ENCODE measurements at places on chromosomes 16 and 17.
A peak's percentile ranks its signal among the peaks of the same experiment; 100 is the strongest.

- ATAC-seq = no peak
Measured at GRCh38 chr17:34146440-34147043, 108.5 kb upstream of the CCL2 start.

GRCh38 chr16:28546626-28547025 is 7.1 kb upstream of the SGF29 start:
- no peak for ATAC-seq

DNA sequence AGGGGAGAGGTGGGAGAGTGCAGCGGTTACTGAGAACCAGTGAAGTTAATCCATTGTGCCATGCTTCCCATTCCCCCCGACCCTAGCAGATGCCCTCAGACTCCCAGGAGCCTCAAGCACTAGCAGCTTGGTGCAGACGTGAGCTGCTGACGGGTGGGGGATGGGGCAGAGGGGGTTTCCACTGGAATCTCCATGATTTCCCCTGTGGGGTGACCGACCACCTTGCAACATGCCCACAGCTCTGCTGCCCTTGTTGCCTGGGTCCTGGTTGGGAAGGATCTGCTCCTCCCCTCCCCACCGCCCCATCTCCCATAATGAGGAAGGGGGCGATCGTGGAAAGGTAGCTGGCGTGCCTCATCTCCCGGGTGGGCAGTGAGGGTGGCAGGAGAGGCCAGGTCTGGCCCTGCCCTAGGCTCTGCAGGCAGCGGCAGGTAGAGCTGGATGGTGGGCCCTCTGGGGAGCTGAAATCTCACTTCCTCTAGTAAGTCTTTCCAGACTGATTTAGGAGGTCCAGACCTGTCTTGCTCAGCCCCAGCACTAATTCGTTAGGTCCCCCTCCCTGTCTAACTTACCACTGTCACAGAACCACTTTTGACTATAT is 9.6 kb downstream of the FLOT2 start:
- ATAC-seq = no peak

- no peak for ATAC-seq
Measured at GRCh38 chr17:57607553-57608120, 137.5 kb downstream of the CCDC182 start.

GRCh38 chr16:89017543-89018281 is 40.7 kb upstream of the CBFA2T3 start:
- no peak for ATAC-seq

GRCh38 chr16:76748461-76749348 is 442.3 kb upstream of the MON1B start:
- ATAC-seq = no peak

DNA sequence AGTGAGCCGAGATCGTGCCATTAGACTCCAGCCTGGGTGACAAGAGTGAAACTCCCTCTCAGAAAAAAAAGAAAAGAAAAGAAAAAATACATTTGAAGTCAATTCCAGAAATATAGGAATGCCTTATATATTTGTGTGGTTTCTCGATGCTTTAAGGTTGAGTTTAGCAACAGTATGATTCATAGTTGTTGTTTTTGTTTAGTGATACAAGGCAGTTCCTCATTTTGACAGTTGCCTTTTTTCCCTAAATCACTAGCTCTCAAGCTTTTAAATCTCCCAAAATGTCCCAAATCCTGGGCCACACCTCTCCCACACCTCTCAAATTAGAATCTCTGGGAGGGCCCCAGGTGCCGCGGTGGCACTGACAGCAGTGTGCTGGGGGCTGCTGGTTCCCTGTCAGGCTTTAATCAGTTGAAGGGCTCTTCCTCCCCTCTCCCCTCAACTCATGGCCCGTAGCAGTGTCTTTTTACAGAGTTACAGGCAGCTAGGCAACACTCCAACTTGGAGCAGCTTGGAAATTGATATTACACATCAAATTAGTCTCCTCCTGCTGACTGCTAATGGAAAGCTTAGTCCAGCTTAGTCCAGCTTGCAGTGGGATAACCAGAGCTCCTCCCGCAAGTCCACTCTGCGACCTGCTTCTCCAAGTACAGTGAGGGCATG is 58.4 kb downstream of the EPN2 start:
- no peak for ATAC-seq

DNA sequence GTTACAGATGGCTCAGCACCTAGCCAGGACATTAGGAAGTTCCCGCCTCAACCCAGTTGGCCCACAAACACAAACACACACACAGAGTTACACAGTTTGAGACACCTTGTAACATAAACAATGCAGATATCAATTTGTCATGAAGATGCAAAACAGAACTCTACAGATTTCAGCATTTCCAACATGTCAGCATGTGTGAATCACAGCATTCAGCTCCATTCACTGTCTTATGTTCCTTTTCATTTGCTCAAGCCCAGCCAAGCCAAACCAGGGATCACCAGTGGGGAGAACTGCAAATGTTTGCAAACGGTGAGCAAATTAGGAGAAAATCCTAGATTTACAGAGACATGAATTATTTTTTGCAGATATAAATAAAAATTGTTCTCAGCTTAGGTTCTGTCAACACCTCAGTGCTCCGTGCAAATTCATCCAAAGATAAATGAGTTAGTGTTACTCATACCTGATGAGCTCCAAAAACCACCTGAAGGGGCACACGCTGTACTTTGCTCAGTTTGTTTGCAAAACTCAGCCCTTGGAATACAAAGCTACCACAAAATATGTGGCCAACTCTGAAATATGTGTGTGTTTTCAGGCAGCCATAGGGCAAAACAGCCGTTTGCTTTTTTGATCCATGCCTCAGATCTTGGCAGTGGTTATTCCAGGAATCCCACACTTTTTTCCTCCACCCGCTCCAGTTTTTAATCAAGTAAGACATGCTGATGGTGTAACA is 16.3 kb upstream of the COX10 start:
- no peak for ATAC-seq

DNA sequence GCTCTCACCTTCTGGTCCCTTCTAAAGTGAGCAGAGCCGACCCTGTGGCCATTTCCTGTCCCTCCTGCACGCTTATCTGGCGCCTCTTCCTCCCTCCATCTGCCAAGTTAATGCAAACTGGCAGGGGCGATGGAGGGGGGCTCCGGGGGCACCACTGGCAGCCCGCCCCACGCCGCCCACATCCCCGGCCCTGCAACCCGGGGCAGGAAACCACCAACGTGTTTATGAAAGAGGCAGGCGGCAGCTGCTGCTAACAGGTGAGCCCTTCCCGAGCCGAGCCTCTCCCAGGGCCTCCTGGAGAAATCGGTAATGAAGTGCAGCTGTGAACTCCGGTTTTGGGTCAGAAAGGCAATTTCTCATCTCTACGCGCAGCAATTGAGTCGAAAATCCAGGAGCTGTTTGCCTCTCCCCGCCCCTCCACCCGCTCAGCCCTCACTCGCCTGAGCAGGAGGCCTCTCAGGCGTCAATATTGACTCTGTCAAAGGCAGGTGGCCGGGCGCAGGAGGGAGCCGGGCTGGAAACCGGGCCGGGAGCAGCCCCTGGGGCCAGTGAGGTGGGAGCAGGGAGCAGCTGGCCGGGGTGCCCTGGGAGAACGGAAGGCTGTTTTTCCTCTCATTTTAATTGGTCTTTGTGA is 164.4 kb upstream of the GSE1 start:
- ATAC-seq = peak; percentile 36

DNA sequence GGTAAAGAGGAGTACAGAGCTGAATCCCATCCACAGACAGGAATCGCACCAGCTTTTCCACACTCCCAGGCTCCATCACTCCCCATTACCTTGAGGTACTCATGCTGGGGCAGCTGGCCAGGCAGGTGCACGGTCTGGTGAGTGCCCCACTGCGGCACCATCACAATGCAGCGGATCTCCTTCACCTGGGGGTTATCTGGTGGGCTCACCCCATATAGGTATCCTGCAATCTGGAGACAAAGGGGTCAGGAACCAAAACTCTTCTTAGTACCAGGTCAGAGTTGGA is 1.8 kb upstream of the RILP start:
- ATAC-seq = no peak

DNA sequence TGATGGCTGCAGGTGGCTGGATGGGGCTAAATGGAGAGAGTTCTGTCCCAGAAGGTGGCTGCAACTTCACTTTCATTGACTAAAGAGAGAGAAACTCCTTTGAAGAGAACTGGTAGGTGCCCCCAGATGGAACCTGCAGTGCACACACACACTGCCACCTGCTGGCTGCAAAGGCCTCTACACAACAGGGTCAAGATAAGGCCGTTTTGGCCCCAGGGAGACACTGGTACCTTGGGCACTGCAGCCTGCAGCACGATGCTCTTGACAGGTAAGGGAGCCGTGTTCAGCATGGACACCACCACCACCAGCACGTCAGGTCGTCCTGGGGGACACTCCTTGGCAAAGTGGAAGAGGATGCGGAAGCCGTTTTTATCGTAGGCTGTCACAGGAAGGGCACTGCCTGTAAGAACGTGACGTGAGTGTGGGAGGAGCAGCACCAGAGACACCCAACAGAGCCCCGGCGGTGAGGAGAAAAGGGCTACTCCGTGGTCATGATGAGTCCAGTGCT is 22.7 kb downstream of the GGA3 start:
- peak; percentile 71 for ATAC-seq

DNA sequence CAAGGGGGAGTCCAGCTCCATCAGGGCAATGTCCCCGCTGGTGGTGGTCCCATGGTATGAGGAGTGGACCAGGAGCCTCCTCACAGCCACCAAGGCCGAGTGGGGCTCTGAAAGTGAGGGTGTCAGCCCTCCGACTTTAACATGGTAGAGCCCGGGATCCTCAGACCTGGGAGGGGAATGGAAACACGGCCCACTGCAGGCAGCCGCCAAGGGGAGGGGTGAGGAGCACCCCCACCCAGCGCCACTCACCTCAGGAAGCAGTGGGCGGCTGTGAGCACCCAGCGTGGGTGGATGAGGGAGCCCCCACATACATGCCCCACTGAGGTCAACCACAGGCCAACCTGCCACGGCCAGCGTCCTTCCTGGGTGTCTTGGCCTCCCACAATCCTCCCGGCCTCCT is 10.8 kb downstream of the ZG16B start:
- ATAC-seq = no peak

DNA sequence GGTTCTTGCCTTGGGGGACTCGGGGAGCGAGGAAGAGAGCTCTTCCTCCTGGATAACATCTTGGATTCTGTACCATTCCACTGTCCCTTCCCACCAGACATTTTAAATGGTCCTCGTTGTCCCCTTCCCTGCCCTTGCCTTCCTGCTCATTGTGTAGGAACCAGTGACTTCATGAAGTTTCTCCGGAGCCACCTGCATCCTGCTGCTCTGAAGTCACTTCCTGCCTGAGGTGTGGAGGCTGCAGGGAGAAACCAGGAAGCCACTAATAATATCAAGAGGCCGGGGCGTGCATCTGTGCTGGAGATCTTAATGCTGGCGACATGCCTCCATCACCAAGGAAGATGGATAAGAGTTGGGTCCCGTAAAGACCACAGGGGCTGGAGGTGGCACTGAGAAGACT is 6.2 kb upstream of the SLC16A13 start:
- ATAC-seq = peak; percentile 84

DNA sequence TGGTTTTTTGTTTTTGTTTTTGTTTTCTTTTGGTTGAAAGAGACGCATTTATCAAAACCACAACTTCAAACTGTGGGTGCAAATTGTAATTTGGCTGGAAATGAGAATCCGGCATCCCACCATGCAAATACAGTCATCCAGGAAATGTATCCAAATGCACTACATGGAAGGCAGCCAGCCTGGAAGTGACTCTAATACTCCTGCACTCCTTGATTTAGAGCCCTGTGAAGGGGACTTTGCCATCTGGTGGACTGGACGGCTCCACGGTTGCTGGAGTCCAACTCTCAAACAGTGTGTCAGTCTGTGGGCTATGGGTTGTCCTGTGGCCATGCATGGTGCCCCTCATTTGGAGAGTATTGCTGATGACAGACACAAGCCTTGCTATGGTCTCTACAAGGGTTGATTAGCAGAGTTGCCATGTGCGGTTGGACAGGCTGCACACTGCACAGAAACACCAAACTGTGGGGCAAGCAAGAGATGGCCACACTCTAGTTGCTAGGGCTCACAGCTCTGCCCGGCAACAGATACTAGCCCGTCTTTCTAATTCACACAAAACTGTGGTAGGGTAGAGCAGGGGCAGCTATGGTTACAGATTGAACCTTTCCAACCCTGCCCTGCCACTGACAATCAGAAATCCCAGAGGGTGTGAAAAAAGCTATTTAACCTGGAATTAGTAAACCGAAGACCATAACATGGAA is 62.4 kb downstream of the VAT1L start:
- no peak for ATAC-seq

DNA sequence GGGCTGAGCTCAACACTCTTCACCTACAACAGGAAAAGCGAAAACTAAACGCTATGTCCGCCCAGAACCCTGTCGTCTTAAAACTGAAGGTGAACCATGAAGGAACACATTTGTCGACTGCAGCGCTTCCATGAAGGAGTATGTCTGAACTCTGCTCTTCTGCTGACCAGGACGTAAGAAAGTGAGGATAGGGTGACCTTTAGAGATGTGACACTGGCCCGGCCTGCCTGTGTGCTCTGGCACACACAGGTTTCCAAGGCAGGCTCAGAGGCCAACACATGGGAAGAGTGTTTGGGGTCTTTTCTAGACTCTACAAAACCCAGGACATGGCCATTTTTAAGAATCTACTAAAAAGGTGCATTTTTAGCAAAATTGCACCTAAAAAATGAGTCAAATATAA is 21.1 kb downstream of the MARF1 start:
- ATAC-seq = no peak

DNA sequence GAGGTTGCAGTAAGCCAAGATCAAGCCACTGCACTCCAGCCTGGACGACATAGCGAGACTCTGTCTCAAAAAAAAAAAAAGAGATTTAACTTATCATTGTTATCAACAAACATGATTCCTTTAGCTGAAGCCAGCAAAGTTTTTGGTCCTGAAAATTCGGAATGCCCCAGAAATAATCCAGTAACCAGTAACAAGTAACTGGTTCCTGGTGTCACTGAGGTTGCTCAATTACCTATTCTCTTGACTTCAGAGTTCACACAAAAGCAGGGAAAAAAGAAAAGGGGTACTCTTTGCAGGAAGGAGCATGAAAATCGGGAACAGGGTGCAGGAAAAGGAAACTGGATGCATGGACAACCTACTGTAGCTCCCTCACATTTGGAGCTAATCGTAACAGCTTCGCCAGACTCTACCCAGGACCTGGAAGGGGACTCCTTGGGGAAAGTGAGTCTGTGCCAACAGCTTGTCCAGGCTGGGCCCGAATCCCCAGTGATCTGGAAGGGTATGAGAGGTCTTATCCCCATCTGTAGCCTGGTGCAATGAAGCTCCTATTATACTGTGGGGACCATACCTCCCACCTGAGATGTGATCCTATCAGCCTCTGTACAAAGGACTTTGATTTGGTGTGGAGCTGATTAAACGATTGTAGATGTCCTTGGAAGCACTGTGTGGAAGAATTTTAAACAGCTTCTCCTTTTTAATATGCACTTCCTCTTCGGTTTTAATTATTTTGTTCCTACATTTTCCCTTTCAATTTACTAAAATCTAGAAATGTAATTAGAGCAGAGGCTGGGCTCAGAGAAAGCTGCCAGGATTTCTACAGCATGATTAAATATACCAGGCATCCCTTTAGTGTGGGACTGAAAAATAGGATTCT is 3.4 kb upstream of the SPOP start:
- ATAC-seq = no peak

GRCh38 chr17:82723169-82723807 is 6.8 kb downstream of the FN3KRP start:
- ATAC-seq = no peak

All from activated CD4-positive, CD25-positive, alpha-beta regulatory T cell treated with anti-CD3 and anti-CD28 coated beads, Interleukin-2, amount 50 U/mL, for 24 hours (primary cell).